ENCODE measurements at places on chromosomes 6 and 20.

- DNase-seq, result no peak
Measured at GRCh38 chr6:107660839-107661238, 163.3 kb downstream of the SCML4 start.

- no peak for DNase-seq
Measured at GRCh38 chr20:62899633-62900051, 26.7 kb downstream of the DIDO1 start.

DNA sequence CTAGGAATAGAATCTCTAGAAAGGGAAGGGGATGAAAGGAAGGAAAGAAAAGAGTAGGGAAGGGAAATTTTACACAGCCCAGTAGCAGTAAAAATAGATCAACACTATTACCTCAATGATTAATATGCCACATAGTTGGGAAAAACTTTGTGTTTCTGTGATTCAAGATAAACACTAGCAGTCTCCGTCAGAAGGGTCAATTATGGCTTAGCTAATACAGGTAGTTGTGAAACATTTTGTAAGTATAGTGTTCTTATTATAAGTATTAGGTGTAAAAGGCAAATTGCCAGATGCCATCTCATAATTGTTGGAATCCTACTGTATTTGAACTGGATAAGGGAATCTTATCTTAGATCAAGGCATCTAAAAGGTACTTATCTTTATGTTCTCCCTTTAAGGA lies 165.7 kb downstream of the MTFR2 start:
- DNase-seq, result no peak

- no peak for DNase-seq
Measured at GRCh38 chr6:109006818-109007217, 87.8 kb downstream of the SESN1 start.

- no peak for DNase-seq
Measured at GRCh38 chr6:6674872-6675271, 86.4 kb downstream of the LY86 start.

DNA sequence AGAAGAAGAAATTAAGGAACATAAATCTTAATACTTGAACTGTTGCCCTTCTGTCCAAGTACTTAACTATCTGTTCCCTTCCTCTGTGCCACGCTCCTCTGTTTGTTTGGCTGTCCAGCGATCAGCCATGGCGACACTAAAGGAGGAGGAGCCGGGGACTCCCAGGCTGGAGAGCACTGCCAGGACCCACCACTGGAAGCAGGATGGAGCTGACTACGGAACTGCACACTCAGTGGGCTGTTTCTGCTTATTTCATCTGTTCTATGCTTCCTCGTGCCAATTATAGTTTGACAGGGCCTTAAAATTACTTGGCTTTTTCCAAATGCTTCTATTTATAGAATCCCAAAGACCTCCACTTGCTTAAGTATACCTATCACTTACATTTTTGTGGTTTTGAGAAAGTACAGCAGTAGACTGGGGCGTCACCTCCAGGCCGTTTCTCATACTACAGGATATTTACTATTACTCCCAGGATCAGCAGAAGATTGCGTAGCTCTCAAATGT lies 17.1 kb downstream of the IRF4 start:
- no peak for DNase-seq

- no peak for DNase-seq
Measured at GRCh38 chr6:149414821-149415220, 14.8 kb downstream of the SUMO4 start.

GRCh38 chr20:24048024-24048611 lies 59.5 kb upstream of the GGTLC1 start:
- DNase-seq, result no peak
